ENCODE measurements at places on chromosomes 6 and 20.

DNA sequence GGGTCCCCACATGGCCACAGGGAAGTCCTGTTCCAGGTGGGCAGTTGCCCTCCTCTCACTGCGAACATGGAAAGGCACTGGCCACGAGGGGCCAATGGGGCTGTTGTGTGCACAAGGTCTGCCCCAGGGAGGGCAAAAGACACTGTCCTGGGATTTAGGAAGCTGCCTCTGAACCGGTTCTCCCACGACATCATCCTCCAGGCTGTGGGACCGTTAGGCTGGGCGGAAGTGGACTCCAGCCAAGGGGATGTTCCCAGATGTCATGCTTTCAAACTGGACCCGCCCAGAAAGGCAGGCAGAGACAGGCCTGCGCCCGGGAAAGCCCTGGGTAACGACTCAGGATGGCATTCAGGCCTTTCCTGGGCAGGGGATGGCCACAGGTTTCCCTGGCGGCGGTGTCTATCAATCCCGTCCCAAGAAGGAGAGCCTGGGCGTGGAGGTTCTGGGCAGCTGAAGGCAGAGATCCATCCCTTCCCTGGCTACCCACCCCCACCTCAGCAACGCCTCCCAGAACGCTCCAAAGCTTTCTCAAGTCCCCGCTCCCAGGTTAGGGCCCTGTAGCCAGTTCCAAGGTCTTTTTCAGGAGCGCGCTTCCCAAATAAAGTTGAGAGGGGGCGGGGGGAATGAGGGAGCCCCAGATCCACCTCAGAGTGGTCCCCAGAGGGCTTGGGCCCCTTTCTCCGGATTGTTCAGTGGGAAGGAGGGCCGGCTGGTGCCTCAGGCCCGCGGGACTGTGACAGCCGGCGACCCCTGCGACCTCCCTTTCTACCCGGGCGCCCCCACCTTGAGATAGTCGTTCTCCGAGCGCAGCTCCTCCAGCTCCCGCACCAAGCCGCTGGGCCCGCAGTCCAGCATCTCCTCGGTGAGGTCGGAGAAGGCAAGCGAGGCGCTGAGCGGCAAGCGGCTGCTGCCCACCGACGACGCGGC lies 13.8 kb upstream of the TLDC2 start:
- DNase-seq: no peak

DNA sequence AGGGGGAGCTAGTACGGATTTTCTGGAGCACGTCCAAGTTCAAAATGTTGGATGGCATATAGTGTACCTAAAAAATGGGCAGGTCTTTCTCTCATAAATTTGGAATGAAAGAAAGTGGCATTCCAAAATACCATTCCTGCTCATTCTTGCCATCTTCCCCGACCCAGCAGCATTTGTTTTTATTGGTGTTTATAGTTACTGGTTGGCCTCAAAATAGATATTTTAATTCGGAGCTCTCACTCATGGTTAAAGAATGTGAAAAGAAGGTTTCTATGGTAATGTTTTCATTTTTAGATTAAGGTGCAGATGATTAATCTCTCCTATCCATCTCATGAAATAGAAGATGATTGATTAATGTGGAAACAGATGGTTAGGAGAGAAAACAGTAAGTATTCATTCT lies 204.5 kb downstream of the HIVEP2 start:
- DNase-seq: no peak

DNA sequence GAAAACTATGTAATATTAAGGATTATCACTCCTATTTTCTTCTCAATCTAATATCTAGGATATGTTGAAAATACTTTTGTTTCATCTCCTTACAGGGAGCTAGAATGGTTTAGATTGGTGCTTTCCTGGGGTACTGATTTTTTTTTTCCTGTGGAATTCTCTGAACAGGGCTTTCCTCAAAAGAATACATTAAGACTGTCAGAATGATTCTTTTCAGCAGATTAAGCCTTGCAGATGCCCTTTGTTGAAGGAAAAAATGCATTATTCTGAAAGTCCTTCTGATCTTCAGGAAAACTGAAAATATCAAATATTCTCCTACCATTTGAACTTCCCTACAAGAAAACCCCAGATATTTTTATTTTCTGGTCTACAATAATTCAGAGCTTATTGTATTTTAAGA lies 178.9 kb downstream of the SOX4 start:
- no peak for DNase-seq

GRCh38 chr6:84774157-84774984 lies 10.0 kb upstream of the TBX18 start:
- no peak for DNase-seq

DNA sequence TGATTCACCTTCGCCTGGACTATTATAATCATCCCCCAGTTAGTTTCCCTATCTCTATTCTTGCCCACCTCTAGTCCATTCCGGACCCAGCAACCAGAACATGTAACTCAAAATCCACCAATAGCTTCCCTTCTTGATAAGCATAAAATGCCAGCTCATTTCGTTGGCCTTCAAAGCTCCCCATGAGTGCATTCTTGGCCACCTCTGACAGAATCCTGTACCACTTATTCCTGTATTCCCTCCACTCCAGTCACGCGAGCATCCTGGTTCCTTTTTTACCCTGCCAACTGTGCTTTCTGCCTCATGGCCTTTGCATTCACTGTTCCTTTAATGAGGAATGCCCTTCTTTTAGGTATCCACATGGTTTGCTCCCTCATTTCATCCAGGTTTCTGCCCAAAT lies 36.7 kb downstream of the CYP24A1 start:
- DNase-seq: no peak

Measured in NCI-H2081 treated with DMSO at 0.1 percent for 48 hours (cell line).